NCI-H1417 (cell line): ENCODE measurements at places on chromosomes 1 and 21.

DNA sequence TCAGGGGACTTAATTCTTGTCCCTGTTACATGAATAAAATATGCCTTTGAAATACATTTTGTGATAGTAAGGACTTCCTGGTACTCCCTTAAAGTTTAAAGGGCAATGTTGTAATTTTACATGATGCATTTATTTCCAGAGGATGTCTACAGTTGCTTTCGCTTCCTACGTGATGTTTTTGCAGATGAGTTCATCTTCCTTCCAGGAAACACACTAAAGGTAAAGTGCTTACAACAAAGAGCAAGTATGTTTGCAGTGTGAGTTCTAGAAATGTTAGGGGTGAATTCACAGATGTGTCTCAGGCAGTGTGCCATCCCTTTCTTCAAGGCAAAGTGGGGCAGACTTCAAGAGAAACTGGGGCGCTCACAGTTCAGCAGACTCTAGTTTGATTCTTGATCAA, 31.2 kb downstream of the GNPAT start:
- DNase-seq, result no peak

GRCh38 chr1:59738591-59739015, 76.1 kb upstream of the HOOK1 start:
- no peak for DNase-seq

DNA sequence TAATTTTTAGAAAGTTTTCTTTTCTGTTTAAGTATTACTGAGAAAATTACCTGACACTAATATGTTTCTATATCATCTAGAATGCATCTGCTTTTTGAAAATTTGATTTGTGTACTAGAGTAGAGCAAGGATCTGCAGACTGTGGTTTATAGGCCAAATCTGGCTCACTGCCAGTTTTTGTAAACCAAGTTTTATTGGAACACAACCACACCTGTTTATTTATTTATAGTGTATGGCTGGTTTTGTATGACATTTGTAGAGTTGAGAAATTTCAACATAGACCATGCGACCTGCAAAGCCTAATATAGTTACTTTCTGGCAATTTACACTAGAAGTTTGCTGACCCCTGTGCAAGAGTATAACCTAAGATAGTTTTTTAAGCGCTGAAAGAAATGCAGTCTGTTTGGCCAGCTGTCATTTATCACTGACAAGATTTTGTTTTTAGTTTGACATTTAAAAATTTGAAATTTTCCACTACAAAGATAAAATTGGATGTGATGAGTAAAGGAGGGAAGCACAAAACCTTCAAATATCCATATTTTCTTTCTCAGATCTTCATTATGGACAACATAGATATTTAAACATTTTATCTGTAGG, 36.1 kb upstream of the CACYBP start:
- DNase-seq, result no peak

- DNase-seq, result peak; percentile 91
Measured at GRCh38 chr1:178942285-178943198, 71.7 kb upstream of the ANGPTL1 start.

DNA sequence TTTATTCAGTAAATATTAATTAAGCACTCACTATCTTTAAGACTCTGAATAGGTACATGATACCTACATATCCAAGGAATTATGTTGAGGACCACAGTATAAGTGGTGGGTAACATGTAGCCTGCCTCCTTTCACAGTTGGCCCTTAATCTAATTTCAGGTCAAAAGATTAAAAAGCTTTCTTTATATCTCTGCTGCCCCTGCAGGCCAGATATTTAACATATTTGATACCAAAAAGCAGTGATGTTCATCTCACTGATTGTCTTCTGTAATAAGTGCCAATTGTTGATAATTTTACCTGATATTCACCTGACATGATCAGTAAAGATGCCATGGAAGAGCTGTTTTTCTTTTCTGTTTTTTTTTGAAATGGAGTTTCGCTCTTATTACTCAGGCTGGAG, 36.5 kb downstream of the RLF start:
- DNase-seq, result no peak

DNA sequence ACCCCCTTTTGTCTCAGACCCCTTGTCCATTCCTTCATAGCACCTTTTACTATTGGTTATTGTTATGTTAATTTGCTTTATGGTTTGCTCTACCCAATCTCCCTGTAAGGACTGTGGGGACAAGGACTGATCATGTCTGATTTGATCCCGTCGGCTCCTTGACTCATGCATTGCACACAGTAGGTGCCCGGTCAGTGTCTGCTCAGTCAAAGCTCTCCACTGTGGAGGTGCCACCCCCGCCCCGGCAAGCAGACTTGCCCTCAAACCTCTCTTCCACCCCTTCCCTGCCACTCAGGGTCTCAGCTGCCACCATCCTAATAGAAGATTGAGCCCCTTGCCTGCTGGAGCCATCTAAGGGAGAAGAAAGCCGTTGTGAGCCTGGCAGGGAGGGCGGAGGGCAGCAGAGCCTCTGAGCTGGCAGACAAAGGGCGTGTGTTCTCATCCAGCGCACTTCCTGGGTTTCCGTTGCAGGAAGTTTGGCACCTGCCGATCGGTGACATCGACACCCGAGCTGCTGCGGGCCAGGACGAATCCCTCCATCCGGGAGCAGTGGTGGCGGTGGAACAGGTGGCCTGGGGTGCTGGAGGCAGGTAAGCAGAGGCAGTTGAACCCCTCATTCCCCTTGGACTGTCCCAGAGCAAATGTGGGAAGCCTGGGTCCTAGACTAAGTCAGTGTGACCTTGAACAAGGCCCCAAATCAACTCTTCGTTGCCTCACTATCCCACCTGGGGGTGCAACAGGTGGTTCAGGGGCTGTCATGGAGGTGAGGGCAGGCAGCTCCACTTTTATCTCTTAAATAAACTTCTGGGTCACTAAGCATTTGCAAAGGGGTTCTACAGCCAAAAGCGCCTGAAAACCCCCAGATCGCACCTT, 2.2 kb upstream of the FBLIM1 start:
- DNase-seq, result peak; percentile 2

DNA sequence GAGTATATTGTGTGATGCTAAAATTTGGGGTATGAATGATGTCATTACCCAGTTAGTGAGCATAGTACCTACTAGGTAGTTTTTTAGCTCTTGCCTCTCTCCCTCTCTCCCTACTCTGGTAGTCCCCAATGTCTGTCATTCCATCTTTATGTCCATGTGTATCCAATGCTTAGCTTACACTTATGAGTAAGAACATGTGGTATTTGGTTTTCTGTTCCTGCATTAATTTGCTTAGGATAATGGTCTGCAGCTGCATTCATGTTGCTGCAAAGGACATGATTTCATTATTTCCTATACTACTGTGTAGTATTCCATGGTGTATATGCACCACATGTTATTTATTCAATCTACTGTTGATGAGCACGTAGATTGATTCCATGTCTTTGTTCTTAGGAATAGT, 54.4 kb upstream of the NEGR1 start:
- DNase-seq, result no peak

DNA sequence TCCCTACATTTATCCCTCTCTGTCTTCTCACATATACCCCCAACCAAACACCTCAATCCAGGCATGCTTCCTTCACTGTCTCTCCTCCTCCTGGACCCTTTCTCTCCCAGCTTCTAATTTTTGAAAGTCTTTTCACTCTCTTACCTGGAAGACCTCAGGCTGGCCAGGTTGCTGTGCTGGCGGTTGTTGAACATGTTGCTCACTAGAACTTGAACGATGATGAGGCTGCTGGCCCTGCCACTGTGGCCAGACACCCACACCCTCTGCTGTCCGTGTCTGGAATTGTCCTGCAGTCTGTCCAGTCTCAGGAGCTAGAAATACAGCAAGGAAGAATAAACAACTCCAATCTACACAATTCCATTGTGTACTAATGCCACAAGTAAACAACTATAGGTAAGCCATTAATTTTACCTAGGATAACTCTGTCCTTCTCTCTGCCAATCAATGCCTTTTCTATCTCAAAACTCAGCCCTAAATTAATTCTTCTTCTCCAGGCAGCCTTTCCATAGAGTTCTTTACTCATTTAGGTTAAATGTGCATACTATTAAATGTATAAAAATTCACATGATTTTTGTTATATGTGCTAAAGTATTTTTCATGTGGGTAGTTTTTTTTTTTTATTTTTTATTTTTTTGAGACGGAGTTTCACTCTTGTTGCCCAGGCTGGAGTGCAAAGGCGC, 5.1 kb upstream of the CTSK start:
- peak; percentile 48 for DNase-seq

GRCh38 chr1:226717256-226717909, 21.7 kb downstream of the ITPKB start:
- no peak for DNase-seq

GRCh38 chr1:59279645-59280044, 17.2 kb upstream of the FGGY start:
- no peak for DNase-seq

DNA sequence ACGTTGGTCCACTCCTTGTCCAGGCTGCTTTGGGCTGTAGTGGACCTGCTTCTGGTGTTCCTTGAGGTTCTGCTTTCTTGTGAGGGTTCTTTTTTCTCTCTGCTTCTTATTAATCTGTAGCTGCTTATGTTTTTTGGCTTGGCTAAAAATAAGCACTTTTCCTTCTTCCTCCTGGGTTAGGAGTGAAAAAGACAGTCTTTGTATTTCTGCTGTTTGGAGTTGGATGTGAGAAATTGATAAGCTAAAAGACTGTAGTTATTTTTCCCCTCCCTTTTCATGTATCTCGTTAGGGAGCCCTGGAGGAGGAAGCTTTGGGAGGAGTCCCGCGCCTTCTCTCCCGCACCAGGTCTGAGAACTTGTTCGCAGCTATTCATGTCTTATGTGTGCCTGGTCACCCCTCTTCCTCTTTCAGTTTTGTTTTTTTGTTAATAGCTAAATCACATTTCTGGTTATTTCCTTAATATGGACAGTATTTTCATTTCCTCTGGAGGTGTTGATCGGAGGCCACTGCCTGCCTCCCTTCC, 79.0 kb downstream of the GALNT2 start:
- DNase-seq, result no peak

DNA sequence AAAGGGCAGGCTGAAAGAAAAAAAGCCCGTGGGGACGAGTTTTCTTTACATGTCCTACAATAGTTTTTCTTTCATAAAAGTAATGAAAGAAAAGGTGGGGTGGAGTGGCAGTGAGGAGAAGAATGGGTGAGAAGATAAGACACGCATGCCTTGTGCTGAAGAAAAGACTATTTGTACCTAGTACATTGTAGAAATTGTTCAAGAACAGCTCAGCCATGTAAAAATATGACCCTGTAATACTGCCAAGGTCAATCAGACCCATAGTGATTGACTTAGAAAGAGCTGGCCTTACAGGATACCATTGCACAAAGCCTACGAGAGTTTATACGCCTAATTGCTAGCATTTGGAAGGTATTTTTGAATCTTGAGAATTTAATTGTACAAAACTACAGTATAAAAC, 126.0 kb upstream of the NRIP1 start:
- no peak for DNase-seq

DNA sequence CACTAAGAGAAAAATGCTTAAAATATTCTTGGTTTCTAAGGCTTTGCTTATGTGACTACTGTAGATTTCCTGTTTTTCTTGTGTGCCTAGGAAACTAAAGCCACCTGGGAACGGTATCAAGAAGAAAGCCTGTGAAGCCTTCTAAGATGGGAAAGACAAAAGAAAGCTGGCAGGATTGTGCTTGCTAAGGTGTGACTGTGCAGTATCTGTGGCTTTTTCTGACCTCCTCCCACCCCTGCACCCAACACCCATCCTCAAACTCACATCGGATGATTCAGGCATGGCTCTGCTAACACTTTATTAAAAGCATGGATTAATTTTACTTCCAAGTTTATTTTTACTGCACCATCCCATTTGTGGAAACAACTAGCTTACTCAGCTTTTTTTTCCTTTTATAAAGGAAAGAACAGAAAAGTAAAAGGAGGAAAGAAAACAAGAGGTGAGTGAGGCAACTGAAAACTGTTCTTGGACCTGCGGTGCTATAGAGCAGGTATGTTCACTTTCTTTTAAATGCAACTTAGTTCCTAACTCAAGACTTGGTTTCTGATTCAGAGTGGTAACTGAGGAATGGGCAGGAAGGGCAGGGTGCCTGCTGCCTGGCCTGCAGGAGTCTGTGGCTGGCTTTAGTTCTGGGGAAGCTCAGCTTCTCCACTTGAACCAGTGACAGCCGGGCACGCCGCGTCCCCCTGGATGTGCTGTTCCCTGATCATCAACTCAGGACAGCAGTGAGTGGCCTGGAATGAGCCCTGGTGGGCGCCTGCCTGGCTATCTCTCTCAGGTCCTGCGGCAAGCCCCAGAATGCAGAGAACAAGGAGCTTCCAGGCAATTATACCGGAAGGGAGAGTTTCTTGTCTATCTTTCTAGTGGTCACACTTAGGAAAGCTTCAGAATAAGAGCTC, at the start of gene GBP6:
Gene GBP6 (plus strand): TSS at position 422 of the 899 bp plus-strand sequence. CDS start 4,493 bp downstream, outside the sequence.
- no peak for DNase-seq

- no peak for DNase-seq
Measured at GRCh38 chr1:97159342-97159741, 437.8 kb downstream of the PTBP2 start.

DNA sequence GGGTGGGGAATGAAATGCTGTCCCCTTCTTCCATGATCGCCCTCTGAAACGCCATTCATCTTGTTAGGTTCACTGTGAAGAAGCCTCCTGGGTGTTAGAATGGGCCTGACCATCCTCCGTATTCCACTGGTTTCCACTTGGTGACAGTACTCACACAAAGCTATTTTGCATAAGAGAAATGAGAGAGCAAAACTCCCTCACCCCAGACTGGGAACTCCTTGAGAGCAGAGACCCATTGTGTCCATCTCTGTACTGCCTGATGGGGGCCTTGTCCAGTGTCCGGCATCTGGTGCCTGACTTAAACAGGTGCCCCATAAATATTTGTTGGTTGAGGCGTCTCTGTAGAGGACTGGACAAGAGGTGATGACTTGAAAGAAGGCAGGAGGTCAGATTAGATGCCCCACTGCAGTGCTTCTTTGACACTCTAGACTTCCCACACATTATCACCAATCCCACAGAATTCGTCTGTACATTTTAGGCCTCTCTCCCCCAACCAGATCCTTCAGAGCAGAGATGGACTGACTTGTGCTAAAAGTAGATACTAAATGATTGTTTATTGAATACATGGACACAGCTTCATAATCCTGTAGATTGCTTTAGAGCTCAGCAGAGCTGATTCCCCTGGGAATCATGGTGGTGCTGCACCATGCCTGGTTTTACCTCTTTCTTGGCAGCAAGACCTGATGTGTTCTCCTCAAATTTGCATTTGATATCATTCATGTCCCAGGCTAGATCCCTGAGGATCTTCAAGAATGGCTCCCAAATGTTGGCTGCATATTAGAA, 22.4 kb upstream of the KCNA2 start:
- no peak for DNase-seq

GRCh38 chr1:245245021-245245667, 90.4 kb downstream of the KIF26B start:
- DNase-seq, result peak; percentile 4

- DNase-seq, result no peak
Measured at GRCh38 chr1:36523850-36524249, 41.1 kb upstream of the CSF3R start.

GRCh38 chr1:229538945-229539344, 19.6 kb downstream of the ABCB10 start:
- no peak for DNase-seq
